Testis (tissue), 5 donors: ENCODE measurements at places on chromosomes 7 and 10.

DNA sequence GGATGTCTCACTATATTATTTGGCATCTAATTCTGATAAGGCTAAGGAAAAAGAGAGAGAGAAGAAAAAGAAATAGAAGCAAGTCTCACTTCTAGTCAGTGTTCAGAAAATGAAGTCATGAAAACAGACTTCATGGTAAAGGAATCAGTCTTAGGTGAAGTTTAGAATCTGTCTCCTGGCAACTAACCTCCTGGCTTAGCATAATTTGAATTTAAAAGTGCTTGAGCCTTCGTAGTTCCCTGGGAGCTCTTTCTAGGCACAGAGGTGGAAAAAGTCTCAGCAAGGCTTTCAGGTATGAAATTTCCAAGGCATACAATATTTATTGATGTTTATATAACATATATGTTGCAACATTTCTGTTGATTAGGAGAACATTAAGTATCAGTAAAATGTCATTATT lies 10.4 kb downstream of the CHRM2 start:
- no peak for DNase-seq

- no peak for DNase-seq
These were observed 926.1 kb upstream of the SORCS1 start for GRCh38 chr10:108090476-108091215.

- DNase-seq: no peak
These were observed 58.2 kb downstream of the POU6F2 start for GRCh38 chr7:39035903-39036302.

GRCh38 chr10:51667678-51668335 lies 31.6 kb downstream of the CSTF2T start:
- no peak for DNase-seq
